ENCODE measurements at places on chromosomes 16 and 17. TPM values are rescaled to one million over a fixed set of nuclear protein-coding genes. Genes with fewer than 3 reads are reported as not detected.

Gene TAT
- not detected for total RNA-seq

Gene TMEM238L
- total RNA-seq, result not detected

Gene SLC47A2
- total RNA-seq, result not detected

Gene EIF4A3
- total RNA-seq, result 85.9 TPM

Gene HID1
- total RNA-seq, result 0.33 TPM

Gene KRT40
- total RNA-seq, result not detected

Gene KRTAP1-1
- total RNA-seq, result not detected

Gene CCL17
- total RNA-seq, result not detected

Gene DRC3
- total RNA-seq, result 1.8 TPM

Gene MYH3
- total RNA-seq, result 0.45 TPM

Gene LITAFD
- total RNA-seq, result not detected

DNA sequence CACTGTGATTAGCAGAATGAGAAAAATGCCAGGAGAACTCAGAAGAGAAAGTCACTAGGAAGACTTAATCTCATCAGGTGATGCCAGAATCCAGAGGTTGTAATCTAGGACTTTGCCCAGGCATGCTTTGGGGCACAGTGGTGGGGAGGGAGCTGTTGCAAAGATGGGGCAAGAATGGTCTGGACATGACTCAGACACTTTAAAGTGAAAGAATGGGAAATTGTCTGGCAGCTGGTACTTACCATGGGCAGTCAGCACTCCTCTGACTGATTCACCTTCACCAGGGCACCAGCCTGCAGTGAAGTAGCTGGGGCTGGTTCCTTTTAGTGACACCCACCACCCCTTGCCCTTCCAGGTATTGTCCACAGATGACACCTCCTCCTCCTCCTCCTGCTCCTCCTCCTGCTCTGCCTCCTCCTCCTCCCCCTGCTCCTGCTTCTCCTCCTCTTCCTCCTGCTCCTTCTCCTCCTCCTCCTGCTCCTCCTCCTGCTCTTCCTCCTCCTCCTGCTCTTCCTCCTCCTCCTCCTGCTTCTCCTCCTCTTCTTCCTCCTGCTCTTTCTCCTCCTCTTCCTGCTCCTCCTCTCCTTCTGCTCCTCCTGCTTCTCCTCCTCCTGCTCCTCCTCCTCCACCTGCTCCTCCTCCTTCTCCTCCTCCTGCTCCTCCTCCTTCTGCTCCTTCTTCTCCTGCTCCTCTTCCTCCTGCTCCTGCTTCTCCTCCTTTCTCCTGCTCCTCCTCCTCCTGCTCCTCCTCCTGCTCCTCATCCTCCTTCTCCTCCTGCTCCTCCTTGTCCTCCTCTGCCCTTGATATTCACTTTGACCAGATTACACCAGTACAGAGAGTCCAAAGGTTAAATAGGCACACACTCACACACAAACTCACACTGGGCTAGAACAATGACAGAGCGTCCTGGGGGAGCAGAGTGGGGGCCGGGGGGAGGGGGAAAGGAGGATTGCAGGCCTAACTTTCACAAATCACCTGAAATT, at the start of gene CHD9NB:
Gene CHD9NB (minus strand): TSS at position 379 of the 983 bp plus-strand sequence. CDS start 8,739 bp downstream, outside the sequence.
- DNase-seq, result peak; percentile 95

- DNase-seq, result no peak
Measured at GRCh38 chr16:50594308-50595260, 46.4 kb downstream of the NKD1 start.

DNA sequence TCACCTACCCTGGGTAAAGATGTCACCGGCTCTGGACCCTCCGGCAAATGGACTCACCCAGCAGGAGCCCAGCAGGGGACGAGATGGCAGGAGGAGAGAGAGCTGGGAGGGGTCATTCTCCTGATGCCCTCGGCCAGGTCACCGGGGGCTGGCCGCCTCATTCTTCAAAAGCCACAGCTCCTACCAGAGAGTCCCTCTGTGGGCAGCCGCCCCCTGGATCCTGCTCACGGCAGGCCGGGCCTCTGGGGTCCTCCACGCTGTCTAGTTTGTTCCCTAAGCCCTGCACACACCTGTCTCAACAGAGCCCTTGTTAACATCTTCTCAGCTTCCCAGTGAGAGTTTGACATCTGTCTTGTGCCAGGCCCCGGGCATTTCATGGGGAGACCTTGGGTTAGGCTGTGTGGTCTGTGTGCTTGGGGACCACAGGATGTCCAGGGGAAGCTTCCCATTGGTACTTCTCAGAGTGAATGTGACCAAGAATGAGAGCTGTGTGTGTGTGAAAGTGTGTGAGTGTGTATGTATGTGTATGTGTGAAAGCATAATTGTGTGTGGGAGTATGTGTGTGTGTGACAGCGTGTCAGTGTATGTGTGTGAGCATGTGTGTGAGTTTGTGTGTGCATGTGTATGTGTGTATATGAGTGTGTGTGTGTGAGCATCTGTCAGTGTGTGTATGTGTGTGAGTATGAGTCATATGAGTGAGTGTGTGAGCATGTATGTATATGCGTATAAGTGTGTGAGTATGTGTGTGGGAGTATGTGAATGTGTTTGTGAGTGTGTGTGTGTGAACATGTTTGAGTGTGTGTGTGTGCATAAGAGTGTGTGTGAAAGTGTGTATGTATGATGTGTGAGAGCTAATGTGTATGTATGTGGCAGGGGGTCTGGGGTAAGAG, 65.5 kb upstream of the BCO1 start:
- no peak for DNase-seq

- no peak for DNase-seq
Measured at GRCh38 chr16:67458121-67458641, 22.8 kb downstream of the ATP6V0D1 start.

DNA sequence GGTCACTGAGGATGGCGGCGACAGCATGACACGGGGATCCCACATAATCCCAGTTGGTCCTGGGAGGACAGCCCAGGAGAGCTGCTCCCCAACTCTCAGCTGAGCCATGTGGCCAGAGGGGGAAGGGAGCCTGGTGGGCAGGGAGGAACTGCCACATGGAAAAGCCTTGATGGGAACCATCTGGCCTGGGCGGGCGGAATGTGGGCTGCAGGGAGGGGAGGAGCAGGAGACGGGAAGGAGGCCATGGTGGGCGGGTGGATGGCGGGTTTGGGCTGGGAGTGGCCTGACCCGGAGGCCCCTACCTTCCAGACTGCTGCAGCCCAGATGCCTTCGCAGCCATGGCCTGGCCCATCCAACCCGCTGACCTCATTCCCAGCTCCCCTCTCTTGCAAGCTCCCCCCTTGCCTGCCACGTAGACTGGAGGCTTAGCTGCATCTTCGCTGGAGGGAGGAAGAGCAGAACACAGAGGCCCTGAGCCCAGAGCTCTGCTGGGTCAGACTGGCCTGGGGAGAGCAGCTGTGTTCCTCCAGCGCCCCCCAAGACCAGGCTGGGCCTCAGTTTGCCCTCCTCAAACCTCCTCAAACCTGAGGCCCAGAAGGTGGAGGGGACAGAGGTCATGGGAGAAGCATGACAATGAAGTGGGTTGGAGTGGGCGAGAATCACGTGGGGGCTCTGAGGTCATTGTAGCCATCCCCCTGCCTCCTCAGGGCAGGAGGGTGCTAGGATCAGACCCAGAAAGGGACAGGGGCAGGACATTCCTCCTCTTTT, 8.2 kb upstream of the COL1A1 start:
- peak; percentile 100 for DNase-seq

GRCh38 chr17:28958820-28959455, 7.6 kb upstream of the PHF12 start:
- no peak for DNase-seq

DNA sequence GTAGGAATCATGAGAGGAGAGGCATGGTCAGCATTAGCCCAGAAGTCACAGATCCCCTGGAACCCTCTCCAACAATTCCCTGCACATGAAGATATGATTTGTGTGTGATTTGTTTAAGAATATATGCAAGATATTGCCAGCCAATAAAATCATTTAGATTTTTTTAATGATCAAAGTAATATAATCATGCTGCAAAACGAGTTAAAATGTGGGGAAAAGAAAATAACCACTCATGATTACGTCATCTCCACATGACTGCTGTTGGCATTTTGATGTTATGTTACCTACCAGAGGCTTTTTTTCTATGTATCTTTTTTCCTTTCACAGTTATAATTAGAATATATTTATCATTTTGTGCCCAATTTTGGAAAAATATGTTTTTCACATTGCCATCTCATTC, 22.4 kb downstream of the SLC35G3 start:
- peak; percentile 41 for DNase-seq

DNA sequence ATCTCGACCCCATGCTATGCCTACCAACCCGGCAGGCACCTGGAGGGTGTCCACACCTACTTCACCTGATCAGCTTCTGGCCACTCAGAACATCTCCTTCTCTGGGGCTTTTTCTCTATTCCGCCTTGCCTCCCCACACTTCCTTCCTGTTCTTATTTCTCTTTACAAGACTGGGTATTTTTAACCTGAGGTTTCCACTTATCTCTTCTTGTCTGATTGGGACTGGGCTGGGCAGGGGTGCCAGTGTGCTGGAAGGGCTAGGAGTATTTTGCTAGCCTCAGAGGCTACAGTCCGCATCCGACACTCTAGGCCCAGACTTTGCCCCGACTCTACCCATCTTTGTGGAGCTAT, 26.2 kb upstream of the ZNF652 start:
- no peak for DNase-seq

DNA sequence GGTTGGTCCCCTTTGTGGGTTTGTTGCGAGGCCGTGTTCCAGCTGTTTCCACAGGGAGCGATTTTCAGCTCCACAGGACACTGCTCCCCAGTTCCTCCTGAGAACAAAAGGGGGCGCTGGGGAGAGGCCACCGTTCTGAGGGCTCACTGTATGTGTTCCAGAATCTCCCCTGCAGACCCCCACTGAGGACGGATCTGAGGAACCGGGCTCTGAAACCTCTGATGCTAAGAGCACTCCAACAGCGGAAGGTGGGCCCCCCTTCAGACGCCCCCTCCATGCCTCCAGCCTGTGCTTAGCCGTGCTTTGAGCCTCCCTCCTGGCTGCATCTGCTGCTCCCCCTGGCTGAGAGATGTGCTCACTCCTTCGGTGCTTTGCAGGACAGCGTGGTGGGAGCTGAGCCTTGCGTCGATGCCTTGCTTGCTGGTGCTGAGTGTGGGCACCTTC, 27.3 kb upstream of the STH start:
- DNase-seq, result no peak

DNA sequence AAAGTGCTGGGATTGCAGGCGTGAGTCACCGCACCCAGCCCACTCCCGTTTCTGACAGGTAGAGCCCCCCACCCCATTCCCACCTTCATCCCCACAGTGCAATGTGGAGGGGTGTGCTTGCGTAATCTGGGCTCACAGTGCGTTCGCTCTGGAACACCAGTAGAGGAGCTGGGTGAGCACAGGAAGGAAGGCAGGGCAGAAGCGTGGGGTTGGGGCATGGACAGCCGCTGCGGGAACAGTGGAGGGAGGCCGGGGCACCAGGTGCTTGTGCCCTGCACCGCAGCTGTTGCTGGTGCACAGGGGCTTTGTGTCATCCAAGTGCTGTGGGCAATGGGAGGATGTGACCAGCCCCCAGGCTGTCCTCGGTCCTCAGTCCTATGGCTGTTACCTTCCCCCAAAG, 24.7 kb downstream of the KDM8 start:
- DNase-seq, result no peak

DNA sequence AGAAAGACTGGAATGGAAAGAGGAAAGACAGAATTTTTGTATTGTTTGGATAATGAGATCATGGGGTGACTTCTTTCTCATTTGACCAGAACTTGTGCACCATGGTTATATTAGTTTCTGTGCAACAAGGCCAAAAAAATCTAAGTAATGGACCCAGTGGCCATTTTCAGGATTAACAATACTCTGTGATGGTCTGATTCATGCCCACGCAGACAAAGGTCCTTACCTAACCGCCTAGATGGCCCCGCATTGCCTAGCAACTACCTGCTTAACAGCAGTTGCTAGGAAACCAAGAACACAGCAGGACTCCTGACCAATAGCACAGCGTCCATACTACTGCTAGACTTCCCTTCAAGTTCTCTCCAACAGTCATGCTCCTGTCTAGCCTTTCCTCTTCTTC, 22.4 kb downstream of the MIS12 start:
- DNase-seq, result peak; percentile 57

- peak; percentile 62 for DNase-seq
Measured at GRCh38 chr17:39197380-39198185, at the start of gene CACNB1. Gene CACNB1 (minus strand): TSS chr17:39197669. CDS start chr17:39197495, 174 bp downstream.

GRCh38 chr17:80424878-80425765, 10.2 kb downstream of the ENDOV start:
- no peak for DNase-seq

DNA sequence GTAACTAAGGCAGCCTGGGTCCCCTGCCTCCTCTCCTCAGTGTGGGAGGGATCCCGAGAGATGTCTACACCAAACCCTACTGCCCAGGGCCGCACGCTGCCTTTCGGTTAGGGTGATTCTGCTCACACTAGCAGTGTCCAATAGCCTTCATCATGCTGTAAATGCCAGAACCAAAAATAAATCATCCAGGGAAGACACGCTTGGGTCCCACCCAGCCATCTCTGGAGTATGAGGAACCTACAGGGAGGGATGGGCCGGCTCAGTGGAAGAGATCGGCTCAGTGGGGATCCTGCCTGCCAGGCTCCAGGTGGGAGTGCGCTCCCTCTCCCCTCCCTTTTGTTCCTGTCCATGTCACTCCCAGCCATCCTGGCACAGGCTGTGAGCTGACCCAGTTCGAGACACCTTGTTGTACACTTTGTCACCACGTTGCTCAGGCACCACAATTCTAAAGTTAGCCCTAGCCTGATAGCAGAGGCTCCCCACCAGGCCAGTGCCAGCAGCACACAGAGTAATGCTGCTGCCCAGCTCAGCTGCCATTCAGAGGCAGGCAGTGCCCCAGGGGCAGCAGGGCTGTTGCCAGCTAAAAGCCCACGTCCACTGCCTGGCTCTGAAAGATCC, 24.5 kb downstream of the PEMT start:
- peak; percentile 17 for DNase-seq

DNA sequence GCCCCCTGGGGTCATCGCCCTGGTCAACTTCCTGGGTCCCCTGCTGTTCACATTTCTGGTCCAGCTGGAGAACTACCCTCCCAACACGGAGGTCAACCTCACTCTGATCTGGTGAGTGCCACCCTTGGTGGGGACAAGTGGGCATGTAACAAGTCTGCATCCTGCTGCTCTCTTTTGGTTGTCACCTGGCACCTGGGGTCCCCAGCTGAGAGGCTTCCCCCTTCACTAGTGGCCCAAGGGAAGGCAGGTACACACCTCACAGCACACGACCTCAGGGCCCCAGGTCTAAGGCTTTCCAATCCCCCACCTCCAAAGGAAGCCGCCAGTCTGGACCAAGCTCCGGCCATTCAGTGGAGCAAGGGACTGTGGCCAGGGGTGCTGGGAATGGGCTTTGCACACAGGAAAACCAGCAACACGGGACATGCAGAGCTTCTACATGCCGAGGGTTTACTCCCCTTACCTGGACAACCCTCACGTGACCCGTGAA, 4.4 kb downstream of the TMC8 start:
- no peak for DNase-seq

GRCh38 chr16:28537964-28538732, 626 bp downstream of the NUPR1 start:
- no peak for DNase-seq

GRCh38 chr16:72502594-72503005, 330.6 kb upstream of the PMFBP1 start:
- DNase-seq, result no peak

- no peak for DNase-seq
Measured at GRCh38 chr17:61352781-61353491, 46.7 kb upstream of the TBX2 start.

- DNase-seq, result no peak
Measured at GRCh38 chr17:4475001-4475400, 23.7 kb upstream of the SPNS2 start.

- peak; percentile 11 for DNase-seq
Measured at GRCh38 chr16:80993834-80994233, 12.9 kb downstream of the CMC2 start.

Measured in fibroblast of the aortic adventitia (primary cell).